ENCODE measurements at places on chromosomes 5 and 9.

- DNase-seq: no peak
These were observed 2.6 kb upstream of the TXNDC8 start for GRCh38 chr9:110340306-110340705.

DNA sequence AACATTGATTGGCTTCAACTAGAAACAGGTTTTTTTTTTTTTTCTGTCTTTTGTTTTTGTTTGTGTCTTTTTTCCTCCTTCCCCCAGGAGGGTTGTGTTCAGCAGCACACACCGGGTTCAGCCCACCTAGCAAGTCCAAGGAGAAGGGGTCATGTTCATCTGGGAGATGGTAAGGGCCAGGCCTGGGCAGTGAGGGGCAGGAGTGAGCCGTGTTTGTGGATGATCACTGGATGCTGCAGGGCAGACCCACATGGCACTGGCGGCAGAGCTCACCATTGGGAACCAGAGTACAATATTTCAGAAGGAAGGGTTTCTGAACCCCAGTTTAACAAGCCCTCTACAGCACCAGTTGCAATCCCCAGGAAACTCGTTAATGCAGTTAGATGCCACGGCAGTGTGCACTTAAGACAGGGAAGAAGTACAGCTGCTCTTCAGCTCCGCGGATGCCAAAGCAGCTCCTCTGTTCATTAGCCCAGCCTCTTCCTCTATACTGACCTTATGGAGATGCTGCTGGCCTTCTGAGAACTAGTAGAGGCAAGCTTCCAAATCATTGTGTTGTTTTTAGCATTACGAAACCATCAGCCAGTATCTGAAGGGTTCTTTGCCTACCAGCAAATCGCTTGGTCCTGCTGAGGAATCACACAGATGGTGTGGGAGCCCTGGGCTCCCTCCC is 508.2 kb upstream of the WWC1 start:
- no peak for DNase-seq

GRCh38 chr5:24225051-24225450 is 419.7 kb downstream of the CDH10 start:
- no peak for DNase-seq

GRCh38 chr5:146862641-146863040 is 15.9 kb downstream of the PPP2R2B start:
- DNase-seq: no peak

GRCh38 chr9:90684106-90684505 is 41.5 kb upstream of the DIRAS2 start:
- DNase-seq: no peak

GRCh38 chr5:88539026-88539425 is 270.4 kb upstream of the TMEM161B start:
- DNase-seq: no peak

- DNase-seq: no peak
These were observed 1237.9 kb downstream of the CDH12 start for GRCh38 chr5:21615195-21615765.

All from GM19239 (cell line).